ENCODE measurements at places on chromosomes 5 and 9.

- no peak for DNase-seq
Observed at GRCh38 chr5:69312459-69313160, 20.0 kb downstream of the CCDC125 start.

- DNase-seq: no peak
Observed at GRCh38 chr9:98007251-98007928, 24.2 kb downstream of the ANP32B start.

GRCh38 chr9:126334721-126335621, 8.3 kb downstream of the MVB12B start:
- no peak for DNase-seq

GRCh38 chr5:97365163-97365845, 182.3 kb upstream of the RIOK2 start:
- no peak for DNase-seq

DNA sequence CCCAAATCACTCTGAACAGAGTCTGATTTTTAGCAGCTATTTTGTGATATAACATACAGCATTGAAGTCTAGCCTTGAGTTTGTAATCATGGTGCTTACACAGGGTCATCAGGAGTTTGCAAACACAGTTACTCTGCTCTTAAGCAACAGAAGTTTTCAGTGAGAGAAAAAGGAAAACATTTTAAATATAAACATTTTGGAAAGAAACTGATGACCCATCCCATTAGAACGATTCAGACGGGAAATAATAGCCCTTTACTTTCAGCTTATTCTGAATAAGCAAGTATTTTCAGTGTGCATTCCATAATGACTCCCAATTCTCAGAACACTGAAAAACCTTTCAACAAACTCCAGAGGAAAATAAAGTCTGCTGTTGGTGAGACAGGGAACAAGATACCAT, 46.7 kb upstream of the TMC1 start:
- no peak for DNase-seq

GRCh38 chr9:2307480-2307879, 292.3 kb downstream of the SMARCA2 start:
- DNase-seq: no peak

- DNase-seq: no peak
Observed at GRCh38 chr5:133482028-133482427, 130.3 kb downstream of the FSTL4 start.

DNA sequence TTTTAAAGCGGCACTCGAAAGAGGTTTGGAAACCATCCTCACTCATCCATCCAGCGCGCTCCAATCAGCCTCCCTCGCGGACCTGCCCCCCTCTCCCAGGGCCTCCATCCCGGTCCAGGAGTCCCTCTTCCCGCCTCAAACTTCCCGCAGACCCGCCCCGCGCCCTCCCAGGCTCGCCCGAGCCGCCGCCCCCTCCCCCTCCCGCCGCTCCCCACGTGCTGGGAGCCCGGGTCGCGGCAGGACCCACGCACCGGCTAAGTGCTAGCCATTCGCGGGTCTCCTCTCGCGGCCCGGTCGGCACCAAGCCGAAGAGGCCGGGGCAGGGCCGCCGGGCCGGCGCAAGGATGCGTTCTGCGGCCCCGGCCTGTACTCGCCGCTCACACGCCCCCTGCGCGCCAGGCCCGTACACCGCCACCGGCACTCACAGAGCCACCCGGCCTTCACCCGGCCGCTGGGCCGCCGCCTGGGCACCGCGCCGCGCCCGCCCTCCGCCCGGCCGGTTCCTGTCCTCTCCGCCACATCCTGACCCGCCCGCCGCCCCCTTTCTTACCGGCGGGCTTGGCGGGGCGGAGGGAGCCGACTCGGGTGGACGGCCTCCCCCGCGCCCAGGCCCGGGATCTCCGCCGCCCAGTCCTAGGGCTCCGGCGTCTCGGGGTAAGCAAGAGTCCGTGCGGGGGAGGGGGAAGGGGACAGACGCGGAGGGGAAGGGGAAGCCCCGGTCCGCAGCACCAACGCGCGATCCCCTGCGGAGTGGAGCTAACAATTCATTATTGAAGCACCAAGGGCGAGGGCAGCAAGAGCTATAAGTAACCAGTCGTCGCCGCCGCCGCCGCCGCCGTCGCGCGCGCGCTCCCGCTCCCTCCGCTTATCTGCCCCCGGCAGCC, 576 bp downstream of the CHD1 start:
- DNase-seq: peak; percentile 54

GRCh38 chr5:135477613-135478066, 25.5 kb upstream of the TIFAB start:
- no peak for DNase-seq
